ENCODE measurements at places on chromosomes 1 and 21. TPM values are rescaled to one million over a fixed set of nuclear protein-coding genes. Genes with fewer than 3 reads are reported as not detected.

Gene LGR6
- 0.37 TPM for total RNA-seq

- no peak for DNase-seq
Measured at GRCh38 chr1:155989242-155990004, 11.1 kb upstream of the ARHGEF2 start.

Gene LRRC71
- 0.16 TPM for total RNA-seq

Gene LCE1D
- total RNA-seq: not detected

GRCh38 chr1:17520473-17521319 is 18.8 kb upstream of the ARHGEF10L start:
- DNase-seq: no peak

GRCh38 chr1:53503433-53504217 is 44.4 kb downstream of the DMRTB1 start:
- DNase-seq: no peak

DNA sequence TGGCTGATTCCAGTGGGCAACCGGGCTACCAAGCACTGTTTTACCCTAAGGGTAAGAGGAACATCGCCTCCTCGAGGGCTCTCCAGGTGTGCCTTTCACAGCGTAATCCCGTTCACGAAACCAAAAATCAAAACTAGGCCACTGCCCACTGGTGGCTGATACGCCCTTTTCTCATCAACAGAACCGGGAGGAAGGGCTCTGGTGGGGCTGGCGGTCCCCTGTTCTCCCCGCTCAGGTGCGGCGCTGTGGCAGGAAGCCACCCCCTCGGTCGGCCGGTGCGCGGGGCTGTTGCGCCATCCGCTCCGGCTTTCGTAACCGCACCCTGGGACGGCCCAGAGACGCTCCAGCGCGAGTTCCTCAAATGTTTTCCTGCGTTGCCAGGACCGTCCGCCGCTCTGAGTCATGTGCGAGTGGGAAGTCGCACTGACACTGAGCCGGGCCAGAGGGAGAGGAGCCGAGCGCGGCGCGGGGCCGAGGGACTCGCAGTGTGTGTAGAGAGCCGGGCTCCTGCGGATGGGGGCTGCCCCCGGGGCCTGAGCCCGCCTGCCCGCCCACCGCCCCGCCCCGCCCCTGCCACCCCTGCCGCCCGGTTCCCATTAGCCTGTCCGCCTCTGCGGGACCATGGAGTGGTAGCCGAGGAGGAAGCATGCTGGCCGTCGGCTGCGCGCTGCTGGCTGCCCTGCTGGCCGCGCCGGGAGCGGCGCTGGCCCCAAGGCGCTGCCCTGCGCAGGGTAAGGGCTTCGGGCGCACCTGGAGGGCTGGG is at the start of gene IL6R:
Gene IL6R (plus strand): TSS at position 360 of the 763 bp plus-strand sequence. CDS start 287 bp downstream, at position 647.
- DNase-seq: no peak

- no peak for DNase-seq
Measured at GRCh38 chr1:163084330-163084729, 15.2 kb downstream of the RGS4 start.
